ENCODE measurements at places on chromosomes 7 and 10.

DNA sequence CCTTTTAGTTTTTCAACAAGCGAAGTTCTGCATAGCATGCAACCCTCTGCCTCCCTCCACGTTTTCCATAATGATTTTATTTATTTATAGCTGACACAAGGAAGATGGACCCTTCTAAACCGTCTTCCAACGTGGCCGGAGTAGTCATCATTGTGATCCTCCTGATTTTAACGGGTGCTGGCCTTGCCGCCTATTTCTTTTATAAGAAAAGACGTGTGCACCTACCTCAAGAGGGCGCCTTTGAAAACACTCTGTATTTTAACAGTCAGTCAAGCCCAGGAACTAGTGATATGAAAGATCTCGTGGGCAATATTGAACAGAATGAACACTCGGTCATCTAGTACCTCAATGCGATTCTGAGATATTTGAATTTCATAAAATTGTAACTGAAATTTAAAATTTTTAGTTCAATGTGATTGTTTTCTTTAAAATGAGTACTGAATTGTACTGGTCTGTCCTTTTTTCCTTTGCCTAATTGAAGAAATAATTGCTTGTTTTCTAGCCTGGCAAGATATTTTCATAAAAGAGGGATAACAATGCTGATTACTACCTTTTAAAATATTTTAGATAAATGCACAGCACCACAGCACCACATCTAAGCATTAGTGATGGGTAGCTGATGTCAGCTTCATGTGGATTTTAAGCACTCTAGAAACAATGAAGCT lies 41.5 kb upstream of the SLC39A12 start:
- DNase-seq = no peak

- no peak for DNase-seq
Observed at GRCh38 chr10:127945948-127946711, 39.2 kb downstream of the PTPRE start.

GRCh38 chr10:29636178-29636577 lies 1.4 kb upstream of the SVIL start:
- no peak for DNase-seq

GRCh38 chr10:43218206-43218950 lies 48.5 kb downstream of the RASGEF1A start:
- DNase-seq = no peak

DNA sequence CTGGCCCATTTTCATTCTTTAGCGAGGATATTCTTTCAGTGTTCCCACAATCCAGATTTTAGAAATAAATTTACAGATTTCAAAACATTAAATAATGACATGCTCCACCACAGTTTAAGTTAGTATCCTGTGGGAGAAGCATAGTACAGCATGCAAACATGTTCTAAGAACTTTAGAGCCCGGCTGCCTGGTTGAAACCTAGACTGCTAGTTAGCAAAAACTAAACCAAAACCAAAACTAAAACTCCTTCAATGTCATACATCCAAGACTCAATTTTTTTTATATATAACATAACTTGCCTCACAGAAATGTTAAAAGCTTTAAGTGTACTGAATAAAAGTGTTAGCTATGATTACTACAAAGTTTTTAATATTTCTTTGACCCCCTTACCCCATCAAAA lies 17.0 kb downstream of the TRA2A start:
- DNase-seq = no peak

DNA sequence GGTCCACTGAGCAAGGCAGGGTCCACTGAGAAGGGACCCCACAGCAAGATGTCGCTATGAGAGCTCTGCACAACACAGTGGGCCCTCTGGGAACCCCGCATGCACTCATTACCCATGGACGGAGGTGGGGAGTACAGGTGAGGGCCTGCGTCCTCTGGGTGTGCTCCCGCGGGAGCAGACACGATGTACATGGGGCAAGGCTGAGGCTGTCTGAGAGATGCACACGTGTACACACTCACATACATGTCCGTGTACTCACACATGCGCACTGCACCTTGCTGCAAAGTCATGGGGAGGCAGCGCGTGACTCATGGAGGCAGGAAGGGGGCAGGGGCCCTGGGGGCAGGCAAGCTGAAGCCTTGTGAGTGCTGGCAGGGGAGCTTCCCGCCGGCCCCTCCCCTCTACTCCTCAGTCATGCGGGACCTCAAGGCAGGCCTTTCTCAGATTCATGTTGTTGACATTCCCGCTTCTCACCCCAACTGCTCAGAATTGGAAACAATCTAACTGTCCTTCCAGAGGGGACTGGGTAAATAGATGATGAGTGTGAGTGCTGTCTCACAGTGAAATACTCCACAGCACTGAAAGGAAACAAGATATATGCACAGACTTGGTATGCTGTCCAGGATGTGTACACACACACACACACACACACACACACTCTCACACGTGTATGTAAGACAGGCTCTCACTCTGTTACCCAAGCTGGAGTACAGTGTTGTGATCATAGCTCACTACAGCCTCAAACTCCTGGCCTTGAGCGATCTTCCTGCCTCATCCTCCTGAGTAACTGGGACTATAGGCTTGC lies 40.0 kb downstream of the GOLGA7B start:
- DNase-seq = no peak

DNA sequence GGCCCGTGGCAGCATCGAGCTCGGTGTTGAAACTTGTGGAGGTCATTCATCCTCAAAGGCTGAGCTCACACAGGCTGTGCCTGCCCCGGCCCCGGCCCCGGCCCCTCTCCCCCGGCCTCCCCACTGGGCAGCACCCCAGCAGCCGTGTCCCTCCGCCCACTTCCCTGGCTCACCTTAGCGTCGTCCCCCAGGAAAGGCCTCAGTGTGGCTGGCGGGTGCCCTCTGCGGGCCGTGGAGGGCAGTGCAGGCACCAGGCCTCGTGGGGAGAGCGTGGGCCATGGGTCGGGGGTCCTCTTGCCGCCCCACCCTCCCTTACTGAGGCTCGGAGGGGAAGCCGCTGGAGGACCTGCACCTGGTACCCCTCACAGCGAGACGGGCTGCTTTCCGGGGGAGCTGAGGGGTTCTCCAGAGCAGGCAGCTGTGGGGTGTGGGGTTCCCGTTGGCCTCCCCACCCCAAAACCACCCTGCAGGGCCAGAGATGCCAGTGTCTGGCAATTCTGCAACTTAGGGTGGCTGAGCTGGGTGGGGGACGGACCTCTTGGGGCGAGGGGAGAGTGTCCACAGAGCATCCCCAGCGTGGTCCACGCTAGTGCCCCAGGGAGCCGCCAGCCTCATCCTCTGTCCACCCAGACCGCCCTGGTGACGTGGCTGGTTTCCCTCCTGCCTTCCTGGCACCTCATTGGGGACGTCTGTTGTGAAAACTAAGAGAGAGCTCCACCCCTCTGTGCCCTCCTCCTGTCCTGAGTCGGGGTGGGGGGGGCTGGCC lies 44.2 kb upstream of the DPYSL4 start:
- DNase-seq = no peak

DNA sequence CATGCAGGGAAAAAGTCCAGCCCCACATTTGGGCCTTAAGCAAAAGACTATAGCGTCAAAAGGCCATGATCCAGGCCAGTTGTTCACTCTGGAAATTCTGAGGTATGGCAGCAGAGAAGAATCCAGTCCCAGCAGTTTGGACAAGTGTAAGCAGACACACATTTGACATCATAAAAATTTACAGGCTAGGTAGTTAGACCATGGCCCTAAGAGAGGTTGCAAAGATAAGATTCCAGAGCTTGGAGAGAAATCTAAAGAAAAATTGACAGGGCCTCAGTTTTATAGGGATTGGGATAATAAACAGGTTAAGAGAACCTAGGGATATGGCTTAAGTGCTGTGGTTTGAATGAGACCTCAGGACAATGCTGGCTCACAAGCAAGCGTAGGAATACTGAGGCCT lies 884.4 kb upstream of the SORCS1 start:
- DNase-seq = no peak

All from esophagus squamous epithelium (tissue), 5 donors.